ENCODE measurements at places on chromosomes 2 and 18.

DNA sequence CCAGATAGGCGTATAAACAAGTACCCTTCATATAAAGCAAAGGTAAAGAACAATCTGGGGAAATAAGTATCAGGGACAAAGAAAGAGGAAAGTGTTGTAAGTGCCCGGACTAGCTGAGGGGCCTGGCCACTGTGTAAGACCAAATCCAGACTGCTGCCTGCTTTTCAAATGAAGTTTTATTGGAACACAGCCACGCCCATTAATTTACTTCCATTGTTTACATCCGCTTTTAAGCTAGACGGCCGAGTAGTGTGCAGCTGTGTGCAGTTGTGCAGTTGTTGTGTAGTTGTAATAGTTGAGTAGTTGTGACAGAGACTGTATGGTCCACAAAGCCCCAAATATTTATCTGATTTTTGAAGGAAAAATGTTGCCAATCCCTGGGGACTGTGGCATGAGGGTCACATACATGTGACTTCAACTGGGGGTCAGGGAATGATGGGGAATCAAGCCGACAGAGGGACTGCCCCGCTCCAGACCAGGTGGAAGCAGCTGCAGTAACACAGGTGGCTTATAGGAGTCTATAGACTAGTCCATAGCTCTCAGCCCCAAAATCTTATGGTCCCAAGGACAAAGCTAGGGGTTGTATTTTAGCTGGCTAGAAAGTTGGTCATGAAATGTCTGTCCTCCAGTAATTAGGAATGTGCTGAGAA, 30.0 kb downstream of the FHL2 start:
- DNase-seq = no peak

- no peak for DNase-seq
Observed at GRCh38 chr2:235270956-235271355, 222.9 kb upstream of the AGAP1 start.

- DNase-seq = no peak
Observed at GRCh38 chr2:57552885-57553284, 493.7 kb upstream of the VRK2 start.

DNA sequence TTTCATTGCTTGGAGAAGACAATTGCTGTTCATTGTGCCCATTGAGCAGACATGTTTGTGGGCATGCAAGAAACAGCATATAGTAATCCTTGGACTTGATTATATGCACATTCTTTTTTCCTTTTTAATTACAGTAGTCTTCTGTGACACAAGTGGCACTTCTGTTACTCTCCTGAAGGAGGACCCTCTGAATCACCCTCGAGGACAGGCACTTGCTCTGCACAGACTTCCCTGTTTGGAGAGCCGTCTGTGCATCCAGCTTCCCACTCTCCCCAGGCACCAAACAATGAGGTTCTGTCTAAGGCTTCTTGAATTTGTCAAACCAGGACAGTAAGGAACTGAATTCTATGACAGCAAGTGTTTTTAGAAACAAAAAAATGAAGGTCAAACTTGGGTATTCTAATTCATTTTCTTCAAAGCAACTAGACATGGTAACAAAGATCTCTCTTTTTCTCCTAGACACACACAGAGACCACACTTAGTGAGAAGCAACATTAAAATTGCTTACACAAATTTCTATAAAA, 844.6 kb upstream of the ID2 start:
- peak; percentile 70 for DNase-seq

- no peak for DNase-seq
Observed at GRCh38 chr2:168852481-168852880, 37.7 kb downstream of the SPC25 start.

DNA sequence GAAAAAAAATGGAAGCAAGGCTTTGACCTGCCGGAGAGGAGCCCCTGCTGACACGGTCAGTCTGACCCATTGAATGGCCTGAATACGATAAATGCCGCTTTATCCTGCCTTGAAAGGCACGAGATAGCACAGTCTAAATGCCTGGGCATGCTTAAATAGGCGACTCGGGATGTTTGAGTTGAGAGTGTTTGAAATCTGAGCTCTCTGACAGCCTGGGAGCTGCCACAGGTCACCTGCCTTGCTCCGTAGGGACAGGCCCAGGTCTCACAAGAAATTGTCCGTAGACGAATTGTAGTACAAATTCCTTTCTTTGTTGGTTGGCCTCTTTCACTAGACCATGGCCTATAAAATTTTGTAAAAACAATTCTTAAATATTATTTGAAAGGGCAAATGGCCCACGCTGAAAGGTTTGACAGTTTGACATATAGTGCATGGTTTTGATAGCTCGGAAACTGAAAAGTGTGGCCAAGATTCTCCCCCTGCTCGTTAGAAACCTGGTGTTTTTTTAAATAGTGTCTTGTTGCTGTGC, 72.8 kb downstream of the MEIS1 start:
- no peak for DNase-seq

DNA sequence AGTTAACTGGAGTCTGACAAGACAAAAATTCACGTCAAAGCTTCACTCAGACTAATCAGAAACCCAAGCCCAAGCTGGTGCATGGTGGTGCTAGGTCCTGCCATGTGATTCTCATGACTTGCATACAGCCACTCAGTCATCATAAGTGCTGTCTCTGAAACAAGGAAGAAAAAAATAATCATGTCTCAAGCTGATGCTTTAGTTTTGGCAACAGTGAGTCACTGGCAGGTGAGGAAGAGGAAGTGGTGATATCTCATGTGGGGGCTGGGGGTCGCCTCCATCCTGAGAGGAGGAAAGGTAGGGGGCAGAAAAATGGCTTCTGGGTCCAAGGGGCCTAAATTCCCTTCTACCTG, 136.3 kb downstream of the TMEM163 start:
- peak; percentile 19 for DNase-seq

- peak; percentile 76 for DNase-seq
Observed at GRCh38 chr2:67974559-67975430, 88.0 kb downstream of the C1D start.

DNA sequence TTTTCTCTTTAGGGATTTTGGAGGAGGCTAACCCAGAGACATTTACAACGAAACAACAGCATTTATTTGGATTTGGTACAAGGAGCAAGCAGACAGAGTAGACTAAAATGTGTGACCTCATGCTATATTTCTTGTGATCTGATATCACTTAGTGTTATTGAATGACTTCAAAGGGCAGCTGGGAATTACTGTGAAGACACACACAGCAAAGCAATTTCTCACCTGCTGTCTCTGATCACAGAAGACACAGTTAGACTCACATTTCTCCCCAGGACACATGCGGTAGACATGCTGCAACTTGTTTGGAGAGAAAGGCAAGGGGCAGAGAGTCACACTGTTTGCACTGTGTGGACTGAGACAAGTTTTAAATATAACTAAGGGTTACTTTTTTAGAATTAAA, 67.5 kb downstream of the LTBP1 start:
- DNase-seq = no peak

DNA sequence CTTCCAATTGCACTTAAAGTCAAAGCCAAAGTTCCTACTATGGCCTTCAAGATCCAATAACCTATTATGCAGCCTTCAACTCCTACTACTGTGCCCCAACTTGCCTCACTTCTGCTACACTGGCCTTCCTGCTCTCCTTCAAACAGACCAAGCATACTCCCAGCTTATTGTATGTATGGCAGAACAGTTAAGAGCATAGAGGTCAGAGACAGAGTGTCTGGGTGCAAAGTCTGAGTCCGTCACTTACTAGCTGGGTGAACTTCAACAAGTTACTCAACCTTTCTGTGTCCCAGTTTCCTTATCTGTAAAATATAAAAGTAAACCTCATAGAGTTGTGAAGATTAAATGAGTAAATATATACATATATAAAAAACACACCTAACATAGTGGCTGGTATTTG, 37.2 kb downstream of the YES1 start:
- DNase-seq = no peak

DNA sequence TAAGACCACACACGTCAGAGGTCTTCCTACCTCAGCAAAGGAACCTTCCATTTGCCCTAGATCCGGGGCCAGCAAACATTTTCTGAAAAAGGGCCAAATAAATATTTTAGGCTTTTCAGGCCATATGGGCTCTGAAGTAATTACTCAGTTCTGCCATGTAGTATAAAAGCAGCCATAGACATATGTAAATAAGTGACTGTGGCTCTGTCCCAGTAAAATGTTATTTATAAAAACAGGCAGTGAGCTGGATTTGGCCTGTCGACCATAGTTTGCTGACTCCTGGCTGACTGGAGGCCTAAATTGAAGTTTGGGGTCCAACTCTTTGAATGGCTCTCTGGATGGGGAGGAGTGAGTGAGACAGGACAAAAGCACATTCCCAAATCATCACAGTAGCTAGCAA, 49.5 kb downstream of the ABCB11 start:
- no peak for DNase-seq

- DNase-seq = peak; percentile 26
Observed at GRCh38 chr18:3525870-3526420, 76.0 kb downstream of the TGIF1 start.

GRCh38 chr18:74241426-74241825, 50.3 kb downstream of the CYB5A start:
- DNase-seq = no peak

- DNase-seq = no peak
Observed at GRCh38 chr18:37619964-37620363, 54.4 kb upstream of the CELF4 start.

GRCh38 chr2:86274265-86274917, 63.0 kb downstream of the REEP1 start:
- peak; percentile 87 for DNase-seq

GRCh38 chr2:46878886-46879285, 36.7 kb downstream of the MCFD2 start:
- no peak for DNase-seq

DNA sequence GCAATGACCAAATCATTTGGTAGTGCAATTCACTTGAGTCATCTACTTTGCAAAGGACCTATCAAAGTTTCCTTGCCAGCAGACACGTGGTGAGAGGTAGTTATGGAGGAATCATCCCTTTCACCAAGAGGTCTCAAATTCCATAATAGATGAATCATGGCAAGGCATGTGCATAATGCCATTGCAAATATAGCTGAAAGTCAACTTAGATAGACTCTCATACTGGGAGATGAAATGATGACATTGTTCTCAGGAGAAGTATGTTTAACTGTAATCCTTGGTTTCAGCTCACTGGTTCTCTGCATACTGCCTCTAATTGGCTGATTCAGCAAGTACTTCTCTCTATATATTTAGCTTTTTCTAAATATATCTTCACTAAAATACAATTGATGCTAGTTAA, 57.2 kb downstream of the CALCRL start:
- DNase-seq = no peak

GRCh38 chr2:54574107-54574859, 118.2 kb downstream of the SPTBN1 start:
- DNase-seq = peak; percentile 47
